ENCODE measurements at places on chromosomes 12 and 14.

GRCh38 chr12:121428883-121429282 is 29.0 kb downstream of the RNF34 start:
- no peak for DNase-seq

DNA sequence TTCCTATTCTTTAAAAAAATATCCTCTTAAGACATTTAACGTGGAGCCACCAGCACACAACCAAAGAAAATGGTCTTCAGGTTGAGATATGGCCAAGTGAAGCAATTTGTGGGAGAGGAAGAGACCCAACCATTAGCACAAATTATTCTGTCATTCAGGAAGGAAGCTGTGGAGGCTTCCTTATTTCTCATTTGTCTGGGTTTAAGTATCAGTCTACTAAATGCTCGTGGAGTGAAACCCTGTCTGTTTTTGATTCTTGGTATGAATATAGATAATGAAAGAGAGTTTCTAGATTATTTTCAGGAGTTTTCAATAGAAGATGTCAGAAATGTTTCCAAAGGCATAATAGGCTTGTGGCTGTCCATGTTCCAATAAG is 125.1 kb downstream of the GPR65 start:
- DNase-seq, result no peak

GRCh38 chr12:9084417-9084816 is 31.3 kb downstream of the A2M start:
- no peak for DNase-seq

GRCh38 chr12:1791104-1791841 is 29.1 kb upstream of the LRTM2 start:
- DNase-seq, result no peak

Data from stimulated activated effector memory CD8-positive, alpha-beta T cell treated with anti-CD3 and anti-CD28 coated beads, Interleukin-12 subunit alpha, Interleukin-12 subunit beta, amount 100 ng/mL, for 72 hours (primary cell).